HEK293T (cell line): ENCODE measurements at places on chromosomes 5 and 9.

DNA sequence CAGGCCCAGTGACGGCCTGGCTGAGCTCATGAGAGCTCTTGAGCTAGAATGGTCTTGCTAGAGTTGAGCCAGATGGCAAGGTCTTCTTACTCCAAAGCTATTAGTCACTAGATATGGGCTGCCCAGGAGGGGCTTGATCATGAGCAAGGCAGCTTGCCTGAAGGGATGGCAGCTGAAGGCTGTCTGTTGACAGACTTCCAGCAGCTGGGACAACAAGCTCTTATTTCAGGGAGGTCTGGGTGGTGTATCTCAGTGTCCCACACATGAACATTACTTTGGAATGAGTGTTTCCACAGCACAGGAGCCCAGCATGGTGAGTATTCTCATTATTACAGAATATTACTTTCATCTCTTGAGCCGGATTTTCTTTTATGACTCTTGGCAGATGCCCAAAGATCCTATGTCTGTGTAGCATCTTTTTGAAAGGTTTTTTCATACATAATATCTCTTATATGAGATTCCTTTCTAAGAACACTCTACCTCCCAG, 414.1 kb downstream of the ARHGEF28 start:
- DNase-seq: no peak

- no peak for DNase-seq
Observed at GRCh38 chr9:114805670-114806525, at the start of gene TNFSF15. TNFSF15 (minus strand) TSS chr9:114806039; CDS start chr9:114806012, 27 bp downstream.

DNA sequence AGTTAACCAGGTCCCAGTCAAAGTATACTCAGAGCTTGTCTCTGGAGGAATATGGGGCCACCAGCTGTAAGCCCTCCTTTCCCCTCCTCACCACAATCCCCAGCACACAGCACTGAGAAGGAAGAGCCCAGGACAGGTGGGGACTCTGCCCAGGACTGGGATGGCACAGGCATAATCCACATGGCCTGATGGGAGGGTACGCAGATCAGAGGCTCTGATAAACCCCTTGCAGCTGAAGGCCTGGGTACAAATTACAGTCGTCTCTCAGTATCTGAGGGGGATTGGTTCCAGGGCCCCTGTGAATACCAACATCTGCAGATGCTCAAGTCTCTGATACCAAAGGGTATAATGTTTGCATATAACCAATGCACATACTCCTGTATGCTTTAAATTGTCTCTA, 245.8 kb downstream of the CRB2 start:
- no peak for DNase-seq

DNA sequence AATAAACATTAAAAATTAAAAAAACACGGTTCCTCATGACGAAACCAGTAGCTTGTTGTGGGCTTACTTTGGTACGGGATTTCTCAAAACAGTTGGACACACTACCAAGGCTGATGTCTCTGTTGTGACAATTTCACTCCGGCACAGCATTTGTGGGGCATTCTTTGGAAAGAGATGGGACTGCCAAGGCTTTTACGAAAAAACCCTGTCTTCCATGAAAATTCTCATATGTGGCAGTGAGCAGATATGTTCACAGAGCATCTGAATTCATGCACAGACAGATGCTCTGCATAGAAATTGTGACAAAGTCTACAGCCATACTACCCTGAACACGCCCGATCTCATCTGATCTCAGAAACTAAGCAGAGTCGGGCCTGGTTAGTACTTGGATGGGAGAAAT, 17.8 kb upstream of the SHROOM1 start:
- DNase-seq: no peak

GRCh38 chr5:1479066-1479465, 33.8 kb upstream of the SLC6A3 start:
- no peak for DNase-seq

- DNase-seq: no peak
Observed at GRCh38 chr5:10704949-10705621, 55.9 kb downstream of the DAP start.

DNA sequence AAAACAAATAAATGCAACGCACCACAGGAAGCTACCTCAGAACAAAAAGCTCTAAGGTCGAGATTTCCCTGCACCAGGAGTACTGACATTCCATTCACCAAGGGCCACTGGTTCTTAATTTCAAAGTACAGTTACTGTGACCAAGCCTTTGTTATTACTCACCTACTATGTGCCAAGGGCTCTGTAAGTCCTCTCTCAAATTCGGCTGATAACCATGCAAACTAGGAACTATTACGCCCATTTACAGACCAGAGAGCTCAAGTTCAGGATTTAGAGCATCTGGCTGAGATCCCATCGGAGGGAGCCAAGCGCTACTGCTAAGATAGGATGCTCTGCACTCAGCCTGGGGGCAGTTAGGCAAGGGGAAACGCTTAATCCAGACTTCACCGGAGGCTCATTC, 5.6 kb downstream of the MYO10 start:
- no peak for DNase-seq

- DNase-seq: no peak
Observed at GRCh38 chr5:40160435-40160834, 519.3 kb upstream of the PTGER4 start.

- no peak for DNase-seq
Observed at GRCh38 chr9:89470224-89470839, 27.6 kb downstream of the SEMA4D start.

GRCh38 chr9:15135164-15135792, 171.7 kb downstream of the TTC39B start:
- DNase-seq: peak; percentile 58

DNA sequence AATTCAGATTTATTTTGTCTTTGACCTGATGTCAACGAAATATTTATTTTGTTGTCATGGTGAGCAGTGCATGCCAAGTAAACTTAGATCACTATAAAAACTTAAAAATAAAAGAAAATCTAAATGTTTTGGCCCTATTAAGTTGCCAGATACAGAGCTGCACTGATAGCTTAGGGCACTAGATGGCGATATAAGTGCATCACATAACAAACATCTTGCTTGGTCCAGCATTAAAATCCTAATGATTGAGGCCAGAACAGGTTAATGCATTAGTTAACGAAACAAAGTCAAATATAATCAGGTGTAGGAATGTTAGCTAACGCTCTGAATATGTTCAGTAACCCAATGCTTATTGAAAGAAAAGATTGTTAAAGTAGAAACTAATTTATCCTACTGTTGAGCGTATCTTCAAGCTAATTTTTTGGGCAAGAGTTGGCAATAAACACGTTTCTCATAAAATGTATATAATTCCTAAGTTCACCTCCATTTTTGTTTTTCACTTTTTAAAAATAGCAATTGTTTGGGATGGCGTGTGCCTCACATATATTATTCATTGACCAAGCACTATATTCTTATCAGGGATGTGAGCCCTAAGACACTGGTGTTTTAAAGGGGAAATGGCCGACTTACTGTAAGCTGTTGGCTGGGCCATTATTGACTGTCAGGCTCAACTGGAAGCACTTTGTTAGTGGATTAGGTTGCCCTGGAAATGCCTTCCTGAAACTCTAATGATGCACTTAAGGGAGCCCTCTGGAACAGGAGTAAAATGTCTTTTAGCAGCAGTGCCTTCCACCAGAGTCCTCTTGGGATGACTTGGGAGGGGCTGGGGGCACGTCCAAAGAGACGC, 33.3 kb downstream of the KCTD16 start:
- DNase-seq: peak; percentile 32

- no peak for DNase-seq
Observed at GRCh38 chr9:114643001-114643400, 14.6 kb downstream of the TEX53 start.

DNA sequence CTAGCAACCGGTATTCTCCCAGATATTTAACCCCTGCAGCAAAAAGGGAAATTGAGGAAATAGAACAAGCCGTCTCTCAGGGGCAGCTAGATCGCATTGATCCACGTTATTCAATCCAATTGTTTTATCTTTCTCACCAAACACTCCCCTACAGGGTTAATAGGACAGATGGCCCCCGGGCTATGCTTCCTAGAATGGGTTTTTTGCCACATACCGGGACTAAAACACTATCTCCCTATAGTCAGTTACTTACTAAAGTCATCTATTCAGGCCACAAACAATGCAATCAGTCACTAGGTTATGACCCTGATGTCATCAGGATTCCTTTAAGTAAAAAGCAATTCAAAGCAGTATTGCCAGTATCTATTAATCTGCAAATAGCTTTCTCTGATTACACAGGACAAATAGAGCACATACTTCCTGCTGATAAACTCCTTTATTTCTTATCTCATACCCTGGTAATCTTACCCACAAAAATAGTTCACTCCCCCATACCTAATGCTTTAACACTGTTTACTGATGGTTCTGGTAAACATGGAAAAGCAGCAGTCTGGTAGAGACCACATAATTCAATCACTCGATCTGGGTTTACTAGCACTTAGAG, 159.0 kb downstream of the CPLANE1 start:
- DNase-seq: no peak

- DNase-seq: peak; percentile 77
Observed at GRCh38 chr9:123401879-123402513, 46.0 kb downstream of the CRB2 start.

GRCh38 chr9:17719053-17719452, 140.2 kb downstream of the SH3GL2 start:
- DNase-seq: no peak

DNA sequence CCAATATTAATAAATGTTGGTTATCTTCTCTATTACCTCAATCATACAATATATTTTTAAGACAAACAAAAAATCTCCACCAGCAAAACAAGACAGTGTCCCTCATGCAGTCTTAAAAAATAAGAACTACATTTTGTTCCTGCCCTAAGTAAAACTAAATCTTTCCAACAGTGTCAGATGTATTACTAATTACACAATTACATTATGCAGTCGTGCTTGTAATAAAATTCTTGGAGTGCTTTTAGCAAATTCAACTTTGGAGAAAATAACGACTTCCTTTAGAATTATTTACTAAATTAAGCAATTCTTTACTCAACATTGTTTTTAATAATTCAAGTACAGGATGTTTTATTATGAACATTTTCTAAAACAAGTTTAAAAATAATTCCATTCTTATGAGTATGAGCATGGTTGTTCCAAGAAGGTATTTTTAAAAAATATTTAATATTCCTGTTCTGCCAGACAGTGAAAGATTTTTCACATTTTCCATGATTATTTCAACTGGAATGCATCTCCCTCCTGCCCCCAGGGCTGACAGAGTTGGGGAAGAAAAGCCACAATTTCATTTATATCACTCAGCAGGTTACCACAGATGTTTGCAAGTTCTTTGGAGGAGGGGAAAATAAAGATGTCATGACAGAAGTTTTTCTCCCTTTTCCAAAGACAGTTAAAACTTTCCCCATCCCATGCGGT, 137.9 kb downstream of the FAM114A2 start:
- DNase-seq: no peak

DNA sequence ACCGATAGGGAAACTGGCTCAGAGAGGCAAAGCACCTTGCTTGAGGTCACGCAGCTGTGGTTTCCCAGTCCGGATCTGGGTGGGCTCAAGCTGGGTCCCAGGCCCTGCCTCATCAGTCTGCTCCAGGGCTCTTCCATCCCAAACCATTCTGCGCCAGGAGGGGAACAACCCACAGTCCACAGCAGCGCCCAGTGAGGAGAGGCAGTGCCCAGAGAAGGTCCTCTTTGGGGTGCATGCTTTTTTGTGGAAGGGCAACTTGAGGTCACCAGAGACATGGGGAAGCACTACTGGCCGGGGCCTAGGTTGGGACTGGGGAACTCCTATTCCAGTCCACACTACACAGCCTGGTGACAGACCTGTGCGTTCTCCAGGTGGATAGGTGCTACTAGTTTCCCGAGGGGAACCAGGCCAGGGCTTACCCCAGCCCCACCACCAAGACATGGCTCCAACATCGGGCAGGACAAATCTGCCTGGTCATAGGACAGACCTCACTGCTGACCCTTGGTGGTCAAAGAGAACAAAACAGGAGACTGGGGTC, 62.5 kb upstream of the RNF130 start:
- DNase-seq: no peak

- no peak for DNase-seq
Observed at GRCh38 chr9:110514897-110515296, 64.6 kb downstream of the SVEP1 start.

GRCh38 chr9:74309654-74310053, 187.5 kb upstream of the RORB start:
- DNase-seq: no peak

GRCh38 chr9:136082496-136083361, 12.4 kb downstream of the NACC2 start:
- no peak for DNase-seq

DNA sequence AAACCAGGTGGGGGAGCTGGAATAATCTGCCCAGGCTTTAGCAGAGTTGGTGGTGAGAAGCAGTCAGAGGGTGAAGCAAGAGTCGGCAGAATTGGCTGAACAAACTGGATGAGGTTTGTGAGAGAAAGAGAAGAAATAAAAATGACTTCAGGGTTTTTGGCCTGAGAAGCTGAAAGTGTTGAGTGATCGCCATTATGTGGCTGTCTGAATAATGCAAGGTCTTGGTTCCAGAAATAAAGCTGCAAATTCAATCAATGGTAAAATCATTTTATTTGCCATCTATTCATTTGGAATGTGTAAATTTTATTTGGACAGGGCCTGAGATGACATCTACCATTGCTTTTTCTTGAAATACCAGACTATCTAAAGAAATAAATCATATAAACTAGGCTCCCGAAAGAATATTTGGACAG, 50.4 kb upstream of the DAB2 start:
- DNase-seq: no peak

- no peak for DNase-seq
Observed at GRCh38 chr9:99638971-99639370, 182.7 kb upstream of the NR4A3 start.

- DNase-seq: no peak
Observed at GRCh38 chr5:168833936-168834335, 254.8 kb upstream of the PANK3 start.

GRCh38 chr5:10836986-10837385, 76.0 kb upstream of the DAP start:
- DNase-seq: no peak

GRCh38 chr5:117888688-117889087, 1099.7 kb downstream of the DTWD2 start:
- no peak for DNase-seq

- no peak for DNase-seq
Observed at GRCh38 chr9:78397045-78397444, 100.1 kb downstream of the PSAT1 start.

DNA sequence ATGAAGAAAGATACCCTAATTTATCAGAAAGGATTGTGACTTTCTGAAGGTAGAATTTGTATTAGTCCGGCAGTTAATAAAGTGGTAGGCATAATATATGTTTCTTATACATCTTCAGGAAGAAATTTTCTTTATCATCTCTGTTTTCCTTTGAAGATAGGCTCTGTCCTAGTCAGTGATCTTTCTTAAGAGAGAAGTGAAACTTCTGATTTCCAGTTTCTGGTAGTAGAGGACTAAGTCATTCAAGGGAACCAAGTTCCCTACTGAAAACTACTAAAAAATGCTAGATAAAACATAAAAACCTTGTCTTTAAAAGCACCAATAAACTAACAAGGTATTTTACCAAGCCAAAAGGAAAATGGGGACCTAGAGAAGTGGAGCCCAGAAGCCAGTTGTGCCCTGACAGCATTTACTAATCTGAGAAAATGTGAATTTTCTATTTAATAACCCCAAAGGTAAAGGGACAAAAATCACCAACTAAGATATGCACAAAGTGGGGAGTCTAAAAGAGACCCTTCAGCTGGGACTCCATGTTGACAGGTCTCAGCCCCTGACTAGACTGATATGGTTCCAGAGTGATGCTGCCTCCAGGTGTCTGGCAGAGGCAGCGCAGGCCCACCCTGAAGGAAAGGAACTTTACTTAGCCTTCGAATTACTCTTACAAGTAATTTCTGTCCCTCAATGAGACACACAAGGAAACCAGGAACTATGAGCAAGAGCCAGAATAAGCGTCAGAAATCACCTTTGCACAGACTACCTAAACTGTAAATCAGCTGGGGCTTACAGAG, 72.7 kb downstream of the FAM78A start:
- DNase-seq: peak; percentile 21
